ENCODE measurements at places on chromosomes 7 and 10. TPM values are rescaled to one million over a fixed set of nuclear protein-coding genes. Genes with fewer than 3 reads are reported as not detected.
A peak's percentile ranks its signal among the peaks of the same experiment; 100 is the strongest.

CHCHD2 gene
- total RNA-seq, result 463 TPM

CPEB3 gene
- 6.6 TPM for total RNA-seq

RBM48 gene
- total RNA-seq, result 6.7 TPM

CCZ1 gene
- 46.8 TPM for total RNA-seq

- DNase-seq, result peak; percentile 84
These were observed 125.1 kb downstream of the CDK14 start for GRCh38 chr7:90720984-90721760.

- DNase-seq, result no peak
These were observed 640.4 kb downstream of the POM121L12 start for GRCh38 chr7:53675835-53676234.

DNA sequence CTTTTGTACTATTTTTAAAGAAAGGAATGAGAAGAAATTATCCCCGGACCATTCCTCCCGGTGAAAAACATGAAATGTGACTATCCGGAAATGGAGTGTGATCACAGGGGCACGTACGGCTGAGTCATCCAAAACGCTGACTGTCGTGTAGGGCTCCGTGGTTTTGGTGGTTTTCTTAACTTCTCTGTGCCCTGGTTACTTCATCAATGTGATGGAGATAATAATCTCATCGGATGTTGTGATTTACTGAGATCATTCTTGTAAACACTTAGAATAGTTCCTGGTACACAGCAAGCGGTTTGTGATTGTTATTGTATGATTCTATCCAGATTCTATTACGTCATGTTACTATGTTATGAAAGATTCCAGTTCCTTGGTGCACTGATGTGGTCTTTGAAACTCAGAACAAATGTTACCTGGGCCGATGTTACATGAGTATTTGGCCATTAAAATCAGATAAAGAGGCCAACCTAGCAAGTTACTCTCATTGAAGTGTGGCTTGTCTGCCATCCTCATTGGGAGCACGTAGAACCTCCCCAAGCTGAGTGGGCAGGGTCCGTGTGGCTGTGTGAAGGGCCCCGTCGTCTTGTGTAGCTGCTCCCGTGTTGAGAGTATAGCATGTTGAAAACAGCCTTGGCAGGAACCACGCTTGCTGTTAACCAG lies 99.5 kb downstream of the CAMK1D start:
- no peak for DNase-seq

DNA sequence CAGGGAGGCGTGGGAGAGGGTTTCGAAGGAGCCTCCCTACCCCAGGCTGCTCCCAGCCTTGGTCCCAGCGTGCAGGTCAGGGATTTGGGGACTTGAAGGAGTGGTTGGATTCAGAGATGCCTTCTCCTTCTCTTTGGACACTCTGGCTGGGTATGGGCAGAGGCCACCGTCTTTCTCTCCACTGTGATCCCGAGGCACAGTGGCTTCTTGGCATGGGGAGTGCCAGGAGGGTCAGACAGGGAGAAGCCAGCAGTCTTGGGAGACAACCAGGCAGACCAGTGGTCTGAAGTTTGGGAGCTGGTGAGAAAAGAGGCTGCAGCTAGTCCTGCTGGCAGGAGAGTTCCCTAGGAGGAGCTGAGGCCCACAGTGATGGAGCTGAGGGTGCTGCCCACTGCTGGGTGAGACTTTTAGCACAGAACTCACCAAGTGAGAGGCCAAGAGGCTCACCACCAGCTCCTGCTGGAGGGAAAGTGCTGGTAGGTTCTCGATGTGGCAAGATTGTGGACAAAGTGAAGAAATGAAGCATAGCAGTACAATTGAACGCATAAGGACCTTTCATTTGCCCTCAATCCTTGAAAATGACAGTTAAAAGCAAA lies 35.2 kb upstream of the WDFY4 start:
- no peak for DNase-seq

- no peak for DNase-seq
These were observed 21.5 kb upstream of the PPP3CB start for GRCh38 chr10:73517166-73517888.

DNA sequence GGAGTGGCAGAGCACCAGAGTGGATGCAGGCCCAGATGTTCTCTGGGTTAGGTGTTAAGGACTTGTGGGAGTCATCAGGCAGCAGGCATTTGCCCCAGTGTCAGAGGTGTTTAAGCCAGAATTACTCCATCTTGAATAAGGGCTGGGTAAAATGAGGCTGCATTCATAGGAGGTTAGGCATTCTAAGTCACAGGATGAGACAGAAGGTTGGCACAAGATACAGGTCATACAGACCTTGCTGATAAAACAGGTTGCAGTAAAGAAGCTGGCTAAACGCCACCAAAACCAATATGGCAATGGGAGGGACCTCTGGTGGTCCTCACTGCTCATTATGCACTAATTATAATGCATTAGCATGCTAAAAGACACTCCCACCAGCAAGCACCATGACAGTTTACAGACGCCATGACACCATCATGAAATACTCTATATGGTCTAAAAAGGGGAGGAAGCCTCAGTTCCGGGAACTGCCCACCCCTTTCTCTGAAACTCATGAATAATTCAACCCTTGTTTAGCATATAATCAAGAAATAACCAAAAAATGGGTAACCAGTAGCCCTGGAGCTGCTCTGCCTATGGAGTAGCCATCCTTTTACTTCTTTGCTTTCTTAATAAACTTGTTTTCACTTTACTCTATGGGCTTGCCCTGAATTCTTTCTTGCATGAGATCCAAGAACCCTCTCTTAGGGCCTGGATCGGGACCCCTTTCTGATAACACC lies 882 bp upstream of the LRRC61 start:
- DNase-seq, result no peak

GRCh38 chr10:9868499-9868898 lies 1149.2 kb upstream of the CELF2 start:
- no peak for DNase-seq

- DNase-seq, result no peak
These were observed 149.1 kb upstream of the PRKCQ start for GRCh38 chr10:6729071-6729774.

GRCh38 chr7:121529003-121529402 lies 132.9 kb upstream of the FAM3C start:
- DNase-seq, result no peak

All from sigmoid colon (tissue), 7 donors.